ENCODE measurements at places on chromosomes 5 and 9.

DNA sequence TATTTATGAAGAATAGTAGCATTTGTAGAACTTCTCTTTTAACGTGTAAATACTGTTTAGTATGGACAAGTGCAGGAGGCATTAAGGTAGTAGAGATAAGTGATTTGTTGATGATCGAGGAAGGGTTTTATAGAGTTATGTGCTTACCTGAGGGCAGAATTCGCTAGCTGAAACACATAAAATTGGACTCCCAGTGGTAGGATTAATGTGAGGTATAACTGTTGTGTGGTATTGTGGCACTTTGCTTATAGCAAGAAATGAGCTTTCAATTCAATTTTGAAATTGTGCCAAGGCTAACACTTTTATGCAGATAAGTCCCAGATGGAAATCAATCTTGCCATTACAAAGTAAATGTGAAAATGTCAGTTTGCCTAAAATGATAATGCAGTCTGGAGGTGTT is 1.2 kb downstream of the AP3S1 start:
- no peak for DNase-seq

DNA sequence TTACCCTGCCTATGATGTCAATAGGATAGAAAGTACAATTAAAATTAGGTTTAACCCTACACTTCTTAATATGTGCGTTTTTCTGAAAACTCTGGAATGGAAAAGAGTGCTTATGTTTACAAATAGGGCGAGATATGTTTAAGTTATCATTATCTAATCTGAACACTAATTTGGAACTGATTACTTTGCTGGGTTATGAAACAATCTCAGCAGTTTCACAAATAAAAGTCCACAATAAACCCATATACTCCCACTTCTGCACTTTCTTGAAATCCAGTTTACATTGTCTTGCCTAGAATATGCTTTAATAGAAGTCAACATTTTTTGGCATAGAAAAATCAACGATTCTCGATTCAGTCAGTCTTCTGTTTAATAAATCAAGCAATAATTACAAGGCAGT is 236.3 kb downstream of the NFIB start:
- DNase-seq = no peak

DNA sequence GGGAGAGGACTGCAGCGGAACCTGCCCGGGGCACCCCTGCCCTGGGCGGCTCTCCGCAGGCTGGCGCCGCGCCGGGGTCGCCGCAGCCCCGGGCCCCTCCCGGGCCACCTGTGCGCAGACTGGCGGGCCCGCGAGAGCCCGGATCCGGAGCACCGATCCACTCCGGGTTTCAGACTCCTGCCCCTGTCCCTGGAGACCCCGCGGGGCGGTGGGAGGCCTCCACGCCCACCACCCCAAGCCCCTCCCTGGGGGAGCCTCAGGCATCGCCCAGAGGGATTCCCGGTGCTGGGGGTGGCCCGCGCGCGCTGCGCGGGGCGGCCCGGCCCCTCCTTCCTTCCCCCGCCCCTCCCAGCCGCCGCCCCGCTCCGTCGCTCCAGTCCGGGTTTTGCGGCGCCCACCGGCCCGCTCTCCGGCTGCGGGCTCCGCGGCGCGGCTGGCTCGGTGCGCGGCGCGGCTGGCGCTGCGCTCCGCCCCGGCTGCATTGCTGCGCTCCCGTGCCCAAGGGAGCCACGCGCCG is at the start of gene UNC5A:
Gene UNC5A, plus strand, starts transcription at position 479 of the 517 bp plus-strand sequence. CDS start 192 bp downstream, outside the sequence.
- DNase-seq = no peak

- DNase-seq = no peak
Measured at GRCh38 chr9:18893046-18893445, 140.0 kb downstream of the SAXO1 start.

DNA sequence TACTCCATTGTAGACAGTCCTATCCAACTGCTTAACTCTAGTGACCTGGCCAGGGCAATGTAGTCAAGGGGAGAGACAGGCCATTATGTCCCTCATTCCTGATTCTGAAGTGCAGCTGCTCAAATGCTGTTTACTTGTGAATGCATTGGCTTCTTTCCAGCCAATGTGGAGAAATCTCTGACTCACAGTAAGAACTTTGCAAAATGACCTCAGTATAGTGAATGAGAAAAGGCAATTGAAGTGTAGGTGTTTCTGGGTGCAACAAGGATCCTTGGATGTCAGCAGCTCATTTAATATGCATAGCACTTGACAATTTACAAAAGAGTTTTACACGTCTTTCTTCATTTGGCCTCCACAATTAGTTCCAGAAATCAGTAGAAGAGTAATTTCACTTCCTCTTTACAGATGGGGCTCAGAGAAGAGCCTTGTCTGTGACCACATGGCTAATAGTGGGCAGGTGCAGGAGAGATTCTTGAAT is 367.2 kb downstream of the OSTF1 start:
- DNase-seq = no peak

GRCh38 chr9:133973111-133973790 is 18.9 kb downstream of the VAV2 start:
- no peak for DNase-seq

DNA sequence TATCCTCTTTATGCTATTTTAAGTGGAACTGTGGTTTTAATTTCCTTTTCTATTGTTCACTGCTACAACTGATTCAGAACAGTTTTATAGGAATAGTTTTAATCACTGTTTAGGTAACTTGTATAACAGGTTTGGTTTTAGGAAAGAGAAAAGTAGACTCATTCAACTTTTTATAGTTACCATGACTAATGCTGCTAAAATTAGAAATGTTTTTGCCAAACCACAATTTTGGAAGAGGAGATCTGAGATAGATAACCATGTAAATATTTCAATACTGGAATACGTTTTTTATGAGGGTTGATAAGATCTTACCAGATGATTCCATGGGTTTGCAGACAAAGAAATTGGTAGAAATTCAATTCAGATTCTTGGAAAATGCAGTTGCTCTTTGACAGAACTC is 404.6 kb upstream of the ARRDC3 start:
- DNase-seq = no peak

DNA sequence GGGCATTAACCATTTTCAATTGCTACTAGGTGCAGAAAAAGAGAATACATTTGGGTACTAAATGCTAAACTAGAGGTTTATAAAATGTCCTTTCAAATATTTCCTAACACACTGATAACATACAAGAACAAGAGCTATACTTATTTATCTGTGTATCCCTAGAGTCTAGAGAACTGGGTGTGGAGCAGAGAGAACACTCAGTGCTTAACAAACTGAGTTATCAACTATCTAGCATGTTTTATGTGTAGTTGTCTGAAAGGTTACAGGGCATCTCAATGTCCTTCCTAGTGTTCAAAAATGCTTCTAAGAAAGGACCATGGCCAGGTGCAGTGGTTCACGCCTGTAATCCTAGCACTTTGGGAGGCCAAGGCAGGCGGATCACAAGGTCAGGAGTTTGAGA is 40.3 kb downstream of the NR6A1 start:
- no peak for DNase-seq

DNA sequence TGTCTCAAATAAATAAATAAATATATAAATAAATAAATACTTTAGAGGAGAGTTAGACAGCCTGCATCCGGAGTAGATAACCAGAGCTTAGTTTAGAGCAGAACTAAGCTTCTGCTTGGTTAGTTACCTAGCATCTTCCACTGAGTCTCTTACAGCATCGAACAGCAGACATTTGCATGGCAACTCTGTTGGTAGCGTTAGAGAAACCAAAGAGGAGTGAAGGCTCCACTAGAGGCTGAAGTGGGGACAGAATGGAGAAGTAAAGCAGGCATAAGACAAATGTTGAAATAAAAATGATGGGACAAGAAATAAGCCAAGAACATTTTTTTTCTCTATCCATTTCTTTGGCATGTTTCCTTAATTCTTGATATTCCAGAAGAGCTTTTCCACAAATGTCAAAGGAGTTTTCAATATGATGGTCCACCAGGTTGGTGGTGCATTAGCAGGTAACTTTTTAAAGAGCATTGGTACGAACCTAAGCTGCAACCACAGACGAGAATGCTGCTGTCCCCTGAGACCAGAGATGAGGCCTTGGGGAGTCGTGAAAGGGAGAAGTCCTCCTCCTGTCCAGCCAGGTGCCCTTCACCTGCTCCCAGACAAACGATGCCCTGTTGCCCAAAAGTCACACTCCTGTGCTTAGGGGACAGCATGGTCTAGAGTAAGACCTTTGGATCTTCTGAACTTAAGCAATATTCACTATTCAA is 438.3 kb downstream of the DIRAS2 start:
- no peak for DNase-seq

DNA sequence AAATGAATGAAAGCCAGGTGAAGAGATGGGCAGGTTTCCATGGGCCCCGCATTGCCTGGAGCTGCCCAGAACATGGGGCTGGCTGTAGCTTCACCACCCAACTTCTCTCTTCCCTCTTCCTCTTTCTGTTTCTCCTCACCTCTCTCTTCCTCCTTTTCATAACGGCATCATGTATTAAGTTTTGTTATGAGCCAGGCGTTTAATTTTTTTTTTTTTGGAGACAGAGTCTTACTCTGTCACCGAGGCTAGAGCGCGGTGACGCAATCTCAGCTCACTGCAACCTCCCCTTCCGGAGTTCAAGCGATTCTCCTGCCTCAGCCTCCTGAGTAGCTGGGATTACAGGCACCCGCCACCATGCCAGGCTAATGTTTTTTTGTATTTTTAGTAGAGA is 13.0 kb upstream of the SPINK4 start:
- no peak for DNase-seq

- no peak for DNase-seq
Measured at GRCh38 chr9:133257465-133257956, 17.5 kb downstream of the ABO start.

DNA sequence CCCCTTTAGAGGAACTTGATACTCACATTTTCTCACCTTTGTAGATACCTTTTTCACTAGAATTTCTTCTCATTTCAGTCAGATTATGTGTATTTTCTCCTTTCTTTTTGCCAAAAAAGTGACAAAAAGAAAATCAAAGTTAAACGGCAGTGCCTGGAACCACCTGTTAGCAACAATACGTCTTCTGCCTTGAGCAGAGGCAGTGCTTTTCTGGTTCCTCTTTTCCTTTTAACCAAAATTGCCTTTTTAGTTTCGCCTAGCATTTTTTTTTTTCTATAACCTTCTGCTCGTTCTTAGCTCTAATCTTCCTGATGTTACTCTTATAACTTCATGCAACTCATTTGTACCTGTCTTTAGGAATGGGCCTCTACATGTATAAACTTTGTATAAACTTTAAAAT is 26.1 kb downstream of the SMIM32 start:
- DNase-seq = no peak

DNA sequence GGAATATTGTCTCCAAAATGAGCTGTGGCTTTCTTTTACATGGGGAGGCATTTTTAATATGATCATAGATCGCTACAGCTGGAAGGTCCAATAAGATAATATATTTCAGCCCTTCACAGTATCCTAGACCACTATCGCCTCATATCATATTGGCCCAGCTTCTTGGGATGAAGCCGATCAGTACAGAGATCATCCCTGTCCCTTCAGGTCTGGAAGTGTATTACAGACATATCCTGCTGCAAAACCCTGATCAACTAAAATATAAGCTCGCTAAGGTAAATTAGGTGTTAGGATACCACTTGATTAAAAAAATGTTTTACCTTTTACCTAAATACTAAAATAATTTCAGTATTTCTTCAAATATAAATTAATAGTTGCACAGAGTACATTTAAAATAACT is 41.7 kb downstream of the JAKMIP2 start:
- no peak for DNase-seq

DNA sequence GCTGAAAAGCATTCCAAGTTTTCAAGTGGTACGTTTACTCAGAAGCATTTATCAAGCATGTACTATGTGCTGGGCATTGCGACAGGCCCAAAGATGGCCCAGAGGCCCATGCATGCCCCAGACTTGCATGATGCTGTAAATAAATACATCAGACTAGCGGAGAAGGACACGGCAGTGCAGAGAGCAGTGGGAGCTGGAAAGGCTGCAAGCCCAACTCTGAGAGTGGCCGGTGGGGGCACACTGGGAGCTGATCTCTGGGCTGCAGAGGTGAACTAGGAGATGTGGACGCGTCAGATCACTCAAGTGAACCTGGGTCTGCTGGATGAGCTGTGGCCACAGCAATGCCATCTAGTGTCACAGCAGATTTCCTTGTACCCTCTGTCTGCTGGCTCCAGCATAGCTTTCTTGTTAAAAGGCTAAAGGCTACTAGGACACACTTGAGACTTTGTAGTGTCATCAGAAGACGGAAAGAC is 246.9 kb downstream of the FANCC start:
- no peak for DNase-seq

DNA sequence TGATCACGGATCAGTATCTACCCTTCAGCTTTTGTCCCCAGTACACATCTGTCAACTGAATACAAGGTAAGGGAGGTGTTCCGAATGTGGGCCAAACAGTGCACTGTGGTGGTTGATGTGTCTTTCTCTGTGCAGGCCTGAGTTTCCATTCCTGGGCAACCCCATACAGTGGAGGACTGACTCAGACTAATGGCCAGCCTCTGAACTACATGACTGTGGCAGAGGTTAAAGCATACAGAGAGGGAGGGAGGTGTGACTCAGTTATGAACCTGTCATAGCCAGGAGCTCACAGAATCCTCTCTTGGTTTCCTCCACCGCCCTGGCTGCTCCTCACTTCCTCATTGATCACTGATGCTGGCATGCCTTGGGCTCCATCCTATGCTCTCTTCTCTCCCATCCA is 136.4 kb upstream of the TAS2R1 start:
- DNase-seq = no peak

DNA sequence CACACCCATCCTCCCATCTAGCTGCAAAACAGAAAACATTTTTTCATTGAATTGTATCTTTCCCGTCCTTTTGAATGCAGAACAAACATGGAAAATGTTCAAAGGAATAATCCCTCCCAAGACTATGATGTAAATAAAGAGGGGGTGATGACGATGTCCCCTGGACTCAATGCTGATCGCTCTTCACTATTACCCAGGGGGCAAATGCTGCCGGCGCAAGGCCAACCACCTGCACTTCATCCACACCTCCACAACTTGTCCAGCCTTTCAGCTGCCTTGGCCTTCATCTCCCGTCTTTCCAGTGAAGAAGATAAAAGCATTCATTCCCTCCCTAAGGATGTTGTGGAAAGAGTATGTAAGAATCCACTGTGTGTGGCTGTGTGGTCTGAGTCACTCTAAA is 240.3 kb downstream of the AGTPBP1 start:
- no peak for DNase-seq

DNA sequence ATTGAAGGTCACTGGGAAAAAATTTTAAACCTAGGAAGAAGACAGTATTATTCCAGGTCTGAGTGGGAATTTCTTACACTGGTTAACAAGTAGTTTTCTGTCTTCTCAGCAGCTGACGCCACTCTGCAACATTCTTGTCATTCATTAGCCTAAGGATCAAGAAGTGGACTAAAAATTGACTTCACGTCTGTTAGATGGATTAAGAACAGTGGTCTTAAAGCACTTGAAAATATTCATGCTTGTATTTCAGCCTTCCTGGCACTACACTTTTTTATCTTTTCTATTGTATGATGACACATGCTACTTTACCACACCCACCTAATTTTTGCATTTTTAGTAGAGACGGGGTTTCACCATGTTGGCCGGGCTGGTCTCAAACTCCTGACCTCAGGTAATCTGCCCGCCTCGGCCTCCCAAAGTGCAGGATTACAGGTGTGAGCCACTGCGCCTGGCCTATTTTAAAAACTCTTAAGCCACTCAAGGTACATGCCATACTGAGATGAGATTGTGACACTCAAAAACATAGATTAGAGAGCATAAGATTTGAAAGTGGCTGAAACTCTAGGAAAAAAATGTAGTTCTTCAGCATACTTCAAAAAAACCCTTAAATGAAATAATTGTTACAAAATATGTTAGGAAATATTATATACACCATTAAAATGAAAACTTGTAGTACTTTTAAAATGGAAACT is 8.4 kb downstream of the MATR3 start:
- DNase-seq = no peak

Data from GM18507 (cell line).